Stimulated activated CD8-positive, alpha-beta memory T cell treated with anti-CD3 and anti-CD28 coated beads, Interleukin-12 subunit alpha, Interleukin-12 subunit beta, amount 100 ng/mL, for 4 hours (primary cell): ENCODE measurements at places on chromosomes 2 and 18.

- no peak for DNase-seq
These were observed 47.0 kb upstream of the TMEM178A start for GRCh38 chr2:39618736-39619135.

- no peak for DNase-seq
These were observed 317.1 kb upstream of the LRRTM1 start for GRCh38 chr2:80621656-80622055.

GRCh38 chr2:143433251-143433650, 304.0 kb downstream of the ARHGAP15 start:
- no peak for DNase-seq

DNA sequence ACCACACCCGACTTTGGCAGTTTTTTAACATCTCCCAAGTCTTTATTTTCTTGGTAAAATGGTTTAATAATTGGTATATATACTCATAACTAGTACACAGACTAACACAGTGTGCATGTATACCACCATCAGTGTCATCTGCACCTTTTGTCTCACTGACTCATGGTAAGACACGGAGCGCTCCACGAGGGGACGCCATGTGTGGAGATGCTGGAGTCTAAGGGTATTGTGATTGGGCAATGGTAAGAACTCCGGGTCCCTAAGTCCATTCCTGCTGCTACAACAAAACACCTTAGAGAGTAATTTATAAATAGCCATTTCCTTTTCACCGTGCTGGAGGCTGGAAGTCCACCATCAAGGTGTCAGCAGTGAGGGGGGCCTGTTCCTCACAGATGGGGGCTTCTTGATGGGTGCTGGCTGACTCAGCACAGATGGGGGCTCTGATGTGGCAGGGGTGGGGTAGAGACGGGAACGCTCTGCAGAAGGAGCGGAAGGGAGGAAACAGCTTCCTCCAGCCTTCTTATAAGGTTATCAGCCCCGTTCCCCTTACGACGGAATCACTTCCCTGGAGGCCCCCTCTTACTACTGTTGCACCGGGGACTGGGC, 42.0 kb upstream of the EDAR start:
- peak; percentile 2 for DNase-seq

- no peak for DNase-seq
These were observed 78.1 kb upstream of the KIF5C start for GRCh38 chr2:148796735-148797512.

DNA sequence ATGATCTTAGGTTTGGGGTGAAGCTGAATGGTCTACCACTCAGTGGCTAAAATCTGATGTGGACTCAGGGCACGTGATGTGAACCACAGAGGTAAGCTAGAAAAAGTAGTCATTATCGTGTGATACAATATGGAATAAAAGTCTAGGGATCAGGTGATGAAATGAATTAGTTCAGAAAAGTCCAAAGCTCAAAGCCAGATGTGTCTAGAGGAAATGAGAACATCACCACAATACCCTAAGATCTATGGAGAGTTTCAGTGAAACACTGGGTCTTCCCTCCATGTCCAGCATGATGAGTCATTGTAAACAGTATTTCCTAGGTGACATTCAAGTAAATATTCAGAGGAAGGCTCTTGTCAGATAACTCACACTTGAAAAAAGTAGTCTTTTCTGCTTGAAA, 1257.4 kb upstream of the ZEB2 start:
- DNase-seq, result no peak

DNA sequence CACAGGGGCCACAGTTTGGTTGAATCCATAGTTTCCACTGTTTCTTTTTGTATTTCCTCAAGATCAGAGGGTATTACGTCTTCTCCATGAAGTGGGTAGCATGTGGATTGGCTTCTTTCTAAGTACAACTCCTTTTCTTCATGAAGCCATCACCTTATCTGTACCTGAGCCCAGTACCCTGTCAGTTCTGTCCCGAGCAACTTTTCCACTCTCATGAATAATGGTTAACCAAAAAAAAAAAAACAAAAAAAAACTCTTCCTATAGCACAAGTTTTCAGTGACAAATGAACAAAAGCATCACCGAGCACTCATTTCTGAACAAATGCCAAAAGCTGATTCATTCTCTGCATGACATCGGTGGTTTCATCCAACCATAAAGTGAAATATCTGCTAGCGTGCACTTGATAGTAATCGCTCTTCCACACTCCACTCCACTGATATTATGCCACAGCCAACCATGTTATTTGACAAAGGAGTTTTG, 53.0 kb upstream of the CCDC150 start:
- DNase-seq, result no peak

- DNase-seq, result no peak
These were observed 487.8 kb downstream of the GALR1 start for GRCh38 chr18:77737405-77737804.

GRCh38 chr2:96587843-96588242, 50.3 kb downstream of the KANSL3 start:
- DNase-seq, result no peak

GRCh38 chr2:102460467-102460866, 12.6 kb upstream of the SLC9A4 start:
- no peak for DNase-seq

- DNase-seq, result no peak
These were observed 31.9 kb downstream of the PSTPIP2 start for GRCh38 chr18:46040033-46040746.

DNA sequence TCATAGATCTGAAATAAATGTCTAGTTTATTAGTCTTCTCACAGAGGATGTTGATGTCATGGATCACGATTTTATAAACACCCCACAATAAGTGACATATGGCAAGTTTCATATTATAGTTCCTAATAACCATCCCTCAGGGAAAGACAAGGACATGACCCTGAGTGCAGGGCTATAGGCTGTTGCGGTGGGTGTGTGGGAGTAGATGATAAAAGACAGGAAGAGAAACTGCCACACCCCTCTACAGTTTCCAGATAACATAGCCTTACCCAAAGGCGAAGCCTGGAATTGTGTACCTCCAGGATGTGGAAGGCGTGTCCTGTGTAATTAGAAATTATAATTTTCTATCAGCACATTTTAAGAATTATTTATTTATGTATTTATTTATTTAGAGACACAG, 2.4 kb upstream of the NEDD4L start:
- no peak for DNase-seq

GRCh38 chr2:50513724-50514123, 518.2 kb downstream of the NRXN1 start:
- DNase-seq, result no peak

DNA sequence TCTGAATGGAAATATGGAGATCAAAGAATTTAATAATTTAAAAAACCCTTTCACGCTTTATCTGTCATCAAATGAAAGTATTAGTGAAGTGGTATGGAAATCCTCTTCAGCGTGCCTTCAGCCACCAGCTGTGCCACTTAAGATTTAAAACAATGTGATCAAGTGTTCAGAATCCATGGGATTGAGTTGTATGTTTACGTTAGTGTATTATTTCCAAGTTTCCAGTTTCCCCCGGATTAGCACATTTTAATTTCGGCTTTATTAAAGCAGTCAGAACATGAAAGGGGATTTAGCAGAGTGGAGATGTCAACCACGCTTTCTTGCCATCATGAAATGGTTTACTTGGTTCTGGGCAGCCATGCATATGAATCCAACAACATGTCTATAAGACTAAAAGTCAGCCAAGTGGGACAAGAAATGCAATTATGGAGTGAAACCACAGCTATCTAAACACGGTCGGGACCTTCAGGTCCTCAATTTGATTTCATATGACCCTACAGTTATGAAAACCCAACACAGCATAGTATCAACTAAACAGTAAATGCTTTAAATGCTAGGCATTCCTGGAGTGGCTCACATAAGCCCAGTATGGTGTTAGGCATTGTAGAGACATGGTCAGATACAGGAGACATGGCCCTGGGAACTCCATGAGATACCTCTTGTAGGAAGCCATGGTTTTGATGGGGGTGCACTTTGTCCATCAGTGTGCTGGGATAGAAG, 224.9 kb upstream of the EPAS1 start:
- no peak for DNase-seq

- no peak for DNase-seq
These were observed 8.2 kb upstream of the SLC39A10 start for GRCh38 chr2:195648787-195649186.

- DNase-seq, result no peak
These were observed 8.3 kb upstream of the RMC1 start for GRCh38 chr18:23494992-23495391.

DNA sequence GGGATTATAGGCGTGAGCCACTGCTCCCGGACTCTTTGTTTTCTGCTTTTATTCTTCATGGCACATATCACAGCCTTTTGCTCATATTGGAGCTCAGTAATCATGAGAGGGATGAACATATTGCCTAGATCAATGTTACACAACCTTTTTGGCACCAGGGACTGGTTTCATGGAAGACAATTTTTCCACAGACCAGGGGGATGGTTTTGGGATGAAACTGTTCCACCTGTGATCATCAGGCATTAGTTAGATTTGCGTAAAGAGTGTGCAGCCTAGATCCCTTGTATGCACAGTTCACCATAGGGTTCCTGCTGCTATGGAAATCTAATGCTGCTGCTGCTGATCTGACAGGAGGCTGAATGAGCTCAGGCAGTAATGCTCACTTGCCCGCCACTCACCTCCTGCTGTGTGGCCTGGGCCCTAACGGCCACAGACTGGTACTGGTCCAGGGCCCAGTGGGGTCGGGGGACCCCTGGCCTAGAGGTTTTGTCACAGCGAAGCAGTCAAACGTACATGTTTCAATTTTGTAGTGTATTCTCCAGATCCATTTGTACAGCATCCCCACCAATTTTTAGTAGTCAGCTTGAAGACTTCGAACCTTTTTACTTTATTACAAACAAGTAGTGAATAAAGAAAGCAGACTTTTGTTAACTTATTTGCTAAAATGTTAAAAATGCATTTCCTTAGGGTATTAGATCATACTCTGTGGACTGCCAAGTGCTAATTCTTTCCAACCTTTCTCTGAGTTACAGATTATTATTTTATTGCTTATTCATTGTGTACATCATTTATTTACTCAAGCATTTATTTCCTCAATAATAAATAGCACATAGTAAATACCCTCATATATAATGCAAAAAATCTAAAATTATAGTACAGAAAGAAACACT, 6.2 kb downstream of the DAW1 start:
- no peak for DNase-seq

GRCh38 chr2:231937057-231937456, 10.9 kb upstream of the NPPC start:
- DNase-seq, result no peak

GRCh38 chr2:112021781-112022231, 33.3 kb upstream of the TMEM87B start:
- DNase-seq, result no peak

GRCh38 chr2:140865837-140866236, 1265.0 kb downstream of the LRP1B start:
- DNase-seq, result no peak

GRCh38 chr2:97713296-97714083, at the start of gene ZAP70:
TSS of gene ZAP70 (plus strand) at chr2:97713576. CDS start at chr2:97724037, 10,461 bp downstream.
- peak; percentile 39 for DNase-seq

GRCh38 chr2:171595896-171596295, 73.6 kb downstream of the CYBRD1 start:
- DNase-seq, result no peak

GRCh38 chr2:15047184-15047583, 414.7 kb downstream of the LRATD1 start:
- no peak for DNase-seq

- DNase-seq, result no peak
These were observed 45.6 kb downstream of the RAMP1 start for GRCh38 chr2:237904831-237905599.

GRCh38 chr2:8427211-8427610, 254.6 kb upstream of the ID2 start:
- no peak for DNase-seq

- DNase-seq, result no peak
These were observed 66.5 kb downstream of the GLI2 start for GRCh38 chr2:120802158-120802557.

DNA sequence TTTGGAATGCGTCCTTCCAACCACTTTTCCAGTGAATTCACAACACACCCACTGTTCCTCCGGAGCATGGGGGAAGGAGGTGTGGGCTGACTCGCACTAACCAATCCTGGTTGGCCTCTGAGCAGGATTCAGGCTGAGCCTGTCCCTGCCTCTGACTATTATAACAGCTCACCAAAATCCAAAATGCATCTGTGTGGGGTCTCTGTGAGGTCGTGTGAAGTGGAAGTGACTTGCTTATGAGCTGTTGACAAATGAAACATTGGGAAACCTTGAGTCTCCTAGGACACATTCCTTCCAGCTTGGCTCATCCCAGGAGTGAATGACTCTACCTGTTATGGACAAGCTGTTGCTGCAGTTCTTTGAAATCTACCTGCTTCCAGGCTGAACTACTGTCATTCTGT, 1.5 kb downstream of the CIDEA start:
- DNase-seq, result no peak

DNA sequence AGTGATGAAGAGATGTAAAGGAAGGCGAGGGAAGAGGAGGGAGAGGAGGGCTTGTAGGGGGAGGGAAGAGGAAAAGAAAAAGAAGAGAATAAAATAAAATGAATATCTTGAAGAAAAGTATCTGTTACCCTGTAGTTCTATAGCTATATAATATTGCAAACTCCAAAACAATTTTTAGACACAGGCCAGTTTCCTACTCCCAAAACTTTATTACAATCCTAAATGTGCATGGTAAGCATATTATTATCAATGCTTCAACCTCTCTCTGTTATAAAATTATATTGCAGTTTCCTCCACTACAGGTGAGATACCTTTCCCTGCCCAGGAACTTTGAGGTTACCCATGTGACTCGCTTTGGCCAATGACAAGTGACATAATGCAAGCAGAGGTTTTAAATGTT, 1351.6 kb upstream of the NRXN1 start:
- no peak for DNase-seq

- no peak for DNase-seq
These were observed 43.1 kb upstream of the CHAC2 start for GRCh38 chr2:53724536-53724935.

DNA sequence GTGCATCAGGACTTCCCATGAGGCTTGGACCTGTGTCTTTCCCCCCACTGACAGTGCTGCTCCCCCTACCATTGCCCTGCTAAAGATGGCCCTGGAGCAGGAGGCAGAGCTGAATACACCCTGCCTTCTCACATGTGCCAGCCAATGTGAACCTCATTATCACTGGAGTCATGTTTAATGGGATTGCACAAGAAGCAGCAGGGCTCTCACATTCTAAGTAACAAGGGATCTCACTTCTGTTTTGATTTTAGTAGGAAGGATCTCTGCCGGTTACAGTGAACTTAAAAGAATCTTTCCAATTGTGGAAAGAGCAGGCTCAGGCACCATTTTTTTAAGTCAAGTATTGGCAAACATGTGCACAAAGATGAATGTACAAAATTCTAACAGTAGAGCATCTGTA, 322.1 kb upstream of the MEX3C start:
- no peak for DNase-seq
